ENCODE measurements at places on chromosomes 6 and 20. TPM values are rescaled to one million over a fixed set of nuclear protein-coding genes. Genes with fewer than 3 reads are reported as not detected.

CGA gene
- not detected for total RNA-seq

STMND1 gene
- total RNA-seq: 1.4 TPM

EPPIN gene
- not detected for total RNA-seq

TMEM74B gene
- not detected for total RNA-seq

CCDC170 gene
- total RNA-seq: 2.6 TPM

- H3K4me3 ChIP-seq: peak overlapping the region; percentile 88
- H3K27me3 ChIP-seq: no peaks in the 10 kb centered on the region
- no peaks in the 10 kb centered on the region for H3K36me3 ChIP-seq
- peaks cover 10% of the 10 kb centered on the region for H3K4me1 ChIP-seq
- H3K27ac ChIP-seq: peak overlapping the region; percentile 75
Observed at GRCh38 chr20:56359212-56360132, 698 bp downstream of the FAM210B start.

- no peak overlapping the region for H3K4me3 ChIP-seq
- no peaks in the 10 kb centered on the region for H3K36me3 ChIP-seq
- H3K27ac ChIP-seq: no peak overlapping the region
- H3K4me1 ChIP-seq: peaks cover 3% of the 10 kb centered on the region
- no peaks in the 10 kb centered on the region for H3K27me3 ChIP-seq
- no peak for DNase-seq
Observed at GRCh38 chr20:22977047-22977785, 57.9 kb upstream of the SSTR4 start.

DNA sequence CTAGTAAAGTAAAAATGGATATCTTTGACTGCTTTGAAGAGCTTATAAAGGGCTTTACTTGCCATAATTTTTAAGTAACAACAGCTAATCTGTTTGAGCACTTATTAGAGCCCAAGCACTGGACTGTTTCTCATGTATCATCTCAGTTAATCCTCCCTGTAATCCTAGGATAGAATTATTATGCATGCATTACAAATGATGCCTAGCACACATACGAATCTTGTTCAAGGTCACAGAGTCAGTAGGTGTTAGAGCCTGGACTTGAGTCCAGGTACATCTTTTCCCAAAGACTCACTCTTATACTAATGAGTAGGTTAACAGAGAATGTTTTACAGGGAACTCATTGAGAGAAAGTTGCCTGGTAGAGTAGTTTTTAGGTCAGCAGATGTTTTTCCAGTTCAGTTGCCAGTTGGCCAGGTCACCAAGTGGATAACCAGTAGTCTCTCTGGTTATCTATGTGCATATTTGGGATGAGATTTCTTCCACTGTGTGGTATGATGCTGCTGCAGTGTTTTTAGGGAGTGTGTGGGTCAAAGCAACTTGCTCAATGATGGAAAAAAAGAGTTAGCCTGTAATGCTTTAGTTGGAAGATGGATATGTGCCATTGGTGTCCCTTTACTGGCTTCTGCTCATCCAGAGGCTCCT lies 32.3 kb upstream of the LAMA4 start:
- no peaks in the 10 kb centered on the region for H3K36me3 ChIP-seq
- H3K4me3 ChIP-seq: no peak overlapping the region
- no peaks in the 10 kb centered on the region for H3K4me1 ChIP-seq
- peak; percentile 37 for DNase-seq
- no peaks in the 10 kb centered on the region for H3K27me3 ChIP-seq

DNA sequence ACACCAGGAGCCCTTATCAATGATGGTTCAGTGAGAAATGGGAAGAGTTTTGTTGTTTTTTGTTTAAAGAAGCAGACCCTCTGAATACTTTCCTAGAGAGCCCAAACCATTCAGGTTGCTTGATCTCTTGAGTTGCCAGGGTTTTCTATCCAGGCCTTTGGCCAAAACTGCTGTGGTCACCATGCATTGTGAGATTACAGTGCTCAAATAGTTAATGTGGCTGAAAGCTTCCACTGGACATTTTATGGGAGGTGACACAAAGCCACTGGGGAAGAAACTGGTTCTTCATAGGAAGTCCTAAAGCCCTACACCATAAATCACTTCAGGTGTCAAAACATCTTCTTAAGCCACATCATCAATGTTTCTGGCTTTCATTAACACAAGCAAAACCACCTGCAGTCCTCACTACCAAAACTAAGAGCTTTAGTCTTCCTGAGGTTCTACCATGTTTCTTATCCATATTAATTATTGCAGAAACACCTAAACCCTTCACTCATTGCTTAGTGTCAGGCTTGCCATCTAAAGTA lies 101.6 kb downstream of the IBTK start:
- H3K27me3 ChIP-seq: no peaks in the 10 kb centered on the region
- H3K4me1 ChIP-seq: no peaks in the 10 kb centered on the region
- no peak overlapping the region for H3K27ac ChIP-seq
- no peaks in the 10 kb centered on the region for H3K36me3 ChIP-seq

DNA sequence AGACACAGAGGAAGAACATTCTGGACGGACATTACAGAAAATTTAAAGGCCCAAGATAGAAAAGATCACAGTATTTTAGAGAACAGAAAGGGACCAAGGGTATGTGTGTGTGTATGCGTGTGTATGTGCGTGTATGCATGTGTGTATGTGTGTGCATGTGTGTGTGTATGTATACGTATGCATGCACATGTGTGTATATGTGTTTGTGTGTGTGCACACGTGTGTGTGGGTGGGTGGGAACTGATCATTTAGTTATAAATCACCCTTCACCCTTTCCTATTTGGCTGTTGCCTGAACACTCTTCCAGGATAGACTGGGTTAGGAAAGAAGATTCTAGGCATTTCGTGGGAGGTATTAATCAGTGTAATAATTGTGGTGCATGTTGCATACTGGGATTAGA lies 634.4 kb downstream of the DHX35 start:
- no peaks in the 10 kb centered on the region for H3K4me1 ChIP-seq
- no peak overlapping the region for H3K27ac ChIP-seq
- H3K4me3 ChIP-seq: no peak overlapping the region
- no peak for DNase-seq
- no peaks in the 10 kb centered on the region for H3K27me3 ChIP-seq

DNA sequence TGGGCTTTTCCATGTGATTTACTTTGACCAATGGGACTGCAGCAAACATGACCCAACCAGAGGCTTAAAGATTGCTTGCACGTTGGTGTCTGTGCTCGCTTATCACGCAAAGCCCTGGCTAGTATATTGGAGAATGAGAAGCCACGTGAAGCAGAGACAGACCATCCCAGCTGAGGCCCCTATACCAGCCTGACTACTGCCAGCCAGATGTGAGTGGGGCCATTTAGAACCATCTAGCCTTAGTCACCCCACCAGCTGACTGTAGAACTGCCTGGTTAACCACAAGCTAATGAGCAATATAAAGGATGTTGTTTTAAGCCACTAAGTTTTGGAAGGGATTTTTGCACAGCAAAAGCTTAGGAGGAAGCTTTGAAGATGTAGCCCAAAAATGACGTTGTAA lies 74.5 kb downstream of the MACROD2 start:
- no peaks in the 10 kb centered on the region for H3K4me1 ChIP-seq
- H3K36me3 ChIP-seq: no peaks in the 10 kb centered on the region
- no peak overlapping the region for H3K27ac ChIP-seq
- DNase-seq: no peak

GRCh38 chr20:49284818-49285217 lies 7.0 kb upstream of the ZNFX1 start:
- peaks cover 4% of the 10 kb centered on the region for H3K4me1 ChIP-seq
- H3K4me3 ChIP-seq: no peak overlapping the region
- H3K27me3 ChIP-seq: no peaks in the 10 kb centered on the region

DNA sequence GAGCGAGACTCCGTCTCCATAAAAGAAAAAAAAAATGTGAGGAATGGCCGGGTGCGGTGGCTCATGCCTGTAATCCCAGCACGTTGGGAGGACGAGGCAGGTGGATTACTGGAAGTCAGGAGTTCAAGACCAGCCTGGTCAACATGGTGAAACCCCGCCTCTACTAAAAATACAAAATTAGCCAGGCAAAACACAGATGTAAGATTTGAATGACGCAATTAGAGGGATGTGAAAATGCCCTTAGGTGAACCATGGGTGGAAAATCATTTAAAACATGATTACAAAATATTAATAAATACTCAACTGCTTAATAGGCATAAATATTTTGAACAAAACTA lies 20.9 kb downstream of the COL9A3 start:
- DNase-seq: no peak
- H3K36me3 ChIP-seq: no peaks in the 10 kb centered on the region
- H3K27ac ChIP-seq: no peak overlapping the region

DNA sequence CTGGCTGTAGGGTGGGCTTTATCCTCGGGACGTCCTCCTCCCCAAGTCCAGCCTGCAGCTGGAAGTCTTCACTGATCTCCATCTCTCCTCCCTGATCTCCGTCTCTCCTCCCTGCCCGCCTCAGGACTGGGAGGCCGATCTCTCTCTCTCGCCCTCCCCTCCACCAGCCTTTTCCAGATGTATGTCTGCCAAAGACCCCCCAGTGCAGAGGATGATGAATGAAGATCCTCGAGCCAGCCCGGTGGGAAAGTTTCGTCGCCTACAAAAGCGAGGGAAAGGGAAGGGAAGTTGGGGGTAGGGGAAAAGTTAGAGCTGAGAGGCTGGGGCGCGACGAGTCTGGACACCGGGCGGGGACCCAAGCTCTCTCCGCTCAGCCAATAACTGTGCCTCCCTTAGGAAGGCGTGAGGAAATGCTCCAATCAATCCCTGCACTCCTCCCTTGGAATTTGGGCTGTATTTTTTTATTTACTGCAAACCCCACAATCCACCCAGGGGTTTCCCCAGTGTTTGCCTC lies 595 bp upstream of the SRF start:
- H3K36me3 ChIP-seq: no peaks in the 10 kb centered on the region
- no peaks in the 10 kb centered on the region for H3K27me3 ChIP-seq
- peak; percentile 87 for DNase-seq

DNA sequence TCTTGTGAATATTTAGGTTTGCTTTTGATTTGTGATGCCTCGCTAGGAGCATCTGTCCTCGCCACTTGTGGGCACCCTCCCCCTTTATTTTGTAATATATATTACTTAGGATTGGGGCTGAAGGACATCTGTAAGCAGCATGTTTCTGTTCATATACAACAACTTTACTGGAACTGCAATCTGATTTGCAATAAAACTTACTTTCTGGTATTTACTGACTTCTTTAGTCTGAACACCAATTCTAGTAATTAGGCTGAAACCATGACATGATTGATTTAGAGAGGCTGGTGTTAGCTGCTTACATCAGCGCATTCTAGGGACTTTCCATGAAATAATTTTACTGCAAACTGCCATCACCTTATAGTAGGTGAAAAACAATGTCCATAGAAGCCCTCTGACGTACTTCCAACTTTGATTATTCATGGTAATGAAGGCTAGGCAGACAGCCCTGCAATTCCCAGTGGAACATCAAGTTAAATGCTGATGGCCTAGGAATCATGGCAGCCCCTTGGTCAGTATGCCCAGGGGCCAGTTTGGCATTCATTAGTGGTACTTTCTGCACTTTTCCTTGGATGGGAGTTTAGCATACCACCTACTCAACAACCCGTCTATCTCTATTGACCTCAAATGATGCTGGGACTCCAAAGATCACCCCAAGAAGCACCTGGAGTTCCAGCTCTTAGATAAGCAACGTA lies 132.9 kb upstream of the MCHR2 start:
- no peaks in the 10 kb centered on the region for H3K27me3 ChIP-seq
- H3K4me1 ChIP-seq: no peaks in the 10 kb centered on the region
- DNase-seq: no peak
- no peak overlapping the region for H3K27ac ChIP-seq
- H3K4me3 ChIP-seq: no peak overlapping the region

GRCh38 chr6:128500014-128500413 lies 20.4 kb downstream of the PTPRK start:
- H3K27me3 ChIP-seq: no peaks in the 10 kb centered on the region
- no peak overlapping the region for H3K27ac ChIP-seq
- no peaks in the 10 kb centered on the region for H3K4me1 ChIP-seq
- H3K36me3 ChIP-seq: no peaks in the 10 kb centered on the region
- no peak for DNase-seq
